HCT116 (cell line): ENCODE measurements at places on chromosomes 1 and 21.

DNA sequence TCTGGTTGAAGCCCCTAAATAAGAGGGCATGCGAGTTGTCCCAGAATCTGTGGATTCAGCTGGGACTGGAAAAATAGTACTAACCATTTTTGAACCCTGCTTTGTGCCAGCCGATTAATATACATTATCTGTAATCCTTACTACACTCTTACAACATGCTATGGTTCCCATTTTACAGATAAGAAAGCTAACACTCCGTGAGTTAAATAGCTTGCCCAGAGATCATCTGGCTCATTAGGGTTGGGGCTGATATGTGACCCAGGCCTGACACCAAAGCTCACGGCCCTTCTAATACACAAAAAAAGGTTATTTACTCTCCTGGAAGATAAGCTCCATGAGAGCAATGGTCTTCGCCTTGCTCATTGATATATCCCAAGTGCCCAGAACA is 14.9 kb downstream of the ATP2B4 start:
- no peak for DNase-seq

- no peak for DNase-seq
Observed at GRCh38 chr1:27951396-27951795, 8.4 kb upstream of the XKR8 start.

GRCh38 chr1:167659450-167659849 is 29.4 kb downstream of the RCSD1 start:
- DNase-seq: no peak

GRCh38 chr1:167499664-167500101 is 18.6 kb downstream of the CD247 start:
- no peak for DNase-seq

- DNase-seq: no peak
Observed at GRCh38 chr1:172239901-172240300, 180.6 kb upstream of the C1orf105 start.

GRCh38 chr21:25635310-25635709 is 3.7 kb upstream of the JAM2 start:
- no peak for DNase-seq

DNA sequence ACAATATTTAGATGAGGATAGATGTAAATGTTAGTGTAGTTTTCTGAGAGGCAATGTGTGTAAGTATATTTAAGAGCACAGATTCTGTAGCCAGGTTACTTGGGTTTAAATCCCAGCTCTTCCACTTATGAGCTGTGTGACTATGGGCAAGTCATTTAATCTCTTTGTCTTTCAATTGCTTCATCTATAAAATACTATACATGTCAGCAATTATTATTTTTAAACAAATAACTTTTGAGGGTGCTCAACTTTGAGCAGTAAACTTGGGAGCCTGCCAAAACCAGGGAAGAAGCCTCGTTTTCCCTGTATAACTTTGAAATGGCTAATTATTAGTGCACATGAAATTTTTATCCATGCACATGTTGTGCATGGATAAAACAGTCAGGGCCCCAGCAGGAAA is 222.8 kb downstream of the FOXD2 start:
- DNase-seq: no peak

DNA sequence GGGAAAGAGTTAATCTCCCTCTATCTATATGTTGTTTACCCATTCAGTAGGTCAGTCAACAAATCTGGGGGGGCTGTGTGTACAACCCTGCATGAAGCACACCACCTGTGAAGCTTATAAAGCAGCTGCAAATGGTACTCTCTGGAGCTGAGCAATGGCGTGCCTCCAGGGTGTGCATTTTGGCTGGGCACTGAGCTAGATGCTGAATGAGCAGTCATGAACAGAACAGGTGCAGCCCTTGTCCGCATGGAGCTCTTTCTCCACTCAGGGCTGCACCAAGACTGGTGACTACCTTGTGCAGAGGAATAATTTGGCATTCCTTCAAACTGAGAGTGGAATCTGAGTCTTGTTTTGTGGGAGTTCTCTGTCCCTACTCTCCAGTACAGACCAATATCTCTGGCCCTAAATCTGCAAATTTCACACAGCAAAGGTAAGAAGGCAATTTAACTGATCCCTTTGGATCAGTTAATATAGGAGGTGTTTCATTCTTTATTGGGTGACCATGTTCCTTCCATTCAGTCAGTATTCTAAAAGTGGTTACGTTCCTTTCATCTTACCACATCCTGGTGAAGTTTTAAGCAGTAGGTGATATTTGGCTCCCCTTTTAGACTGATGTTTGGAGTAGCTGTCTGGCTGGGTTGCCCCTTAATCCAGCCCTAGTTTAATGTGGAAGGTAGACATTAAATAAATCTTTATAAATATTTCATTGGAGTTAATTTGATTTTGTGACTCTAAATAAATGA is 76.0 kb downstream of the GPR88 start:
- DNase-seq: no peak
